ENCODE measurements at places on chromosomes 3 and 15.

- no peak for DNase-seq
These were observed 67.6 kb upstream of the GCNT3 start for GRCh38 chr15:59543721-59544547.

GRCh38 chr15:52710050-52710707 is 31.0 kb upstream of the ATOSA start:
- DNase-seq: no peak

- DNase-seq: no peak
These were observed 29.5 kb upstream of the USP3 start for GRCh38 chr15:63474810-63475316.

- DNase-seq: no peak
These were observed 177.2 kb downstream of the LRRC3B start for GRCh38 chr3:26799679-26800317.

DNA sequence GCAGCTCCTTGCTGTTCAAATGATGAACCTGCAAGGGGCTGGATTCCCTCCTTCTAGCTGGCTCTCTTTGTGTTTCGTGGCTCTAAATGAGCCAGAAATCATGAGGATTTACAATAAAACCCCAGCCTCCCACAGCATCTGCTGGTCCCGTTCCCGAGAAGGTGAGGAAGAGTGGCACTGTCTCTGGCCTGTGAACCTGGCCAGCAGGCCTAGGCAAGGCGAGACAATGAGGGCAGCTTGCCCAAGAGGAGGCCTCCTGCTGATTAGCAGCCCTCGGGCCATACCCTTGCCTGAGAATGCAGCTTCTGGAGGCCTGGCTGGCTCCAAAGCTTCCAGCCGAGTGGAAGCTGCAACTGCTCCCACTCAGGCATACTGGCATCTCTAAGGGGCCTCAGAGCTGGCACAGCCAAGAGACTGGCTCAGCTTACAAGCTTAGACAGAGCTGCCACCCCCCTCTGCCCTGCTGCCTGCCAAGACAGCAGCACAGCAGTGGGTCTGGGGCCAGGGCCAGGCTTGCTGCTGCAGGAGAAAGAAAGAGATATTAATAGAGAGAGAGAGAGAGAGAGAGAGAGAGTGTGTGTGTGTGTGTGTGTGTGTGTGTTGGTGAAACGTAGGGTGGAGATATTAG is 76.5 kb downstream of the HMG20A start:
- DNase-seq: no peak

- DNase-seq: no peak
These were observed 3.6 kb upstream of the DAZL start for GRCh38 chr3:16608816-16609215.

All from effector CD4-positive, alpha-beta T cell (primary cell).